ENCODE measurements at places on chromosomes 5 and 9. TPM values are rescaled to one million over a fixed set of nuclear protein-coding genes. Genes with fewer than 3 reads are reported as not detected.

DNA sequence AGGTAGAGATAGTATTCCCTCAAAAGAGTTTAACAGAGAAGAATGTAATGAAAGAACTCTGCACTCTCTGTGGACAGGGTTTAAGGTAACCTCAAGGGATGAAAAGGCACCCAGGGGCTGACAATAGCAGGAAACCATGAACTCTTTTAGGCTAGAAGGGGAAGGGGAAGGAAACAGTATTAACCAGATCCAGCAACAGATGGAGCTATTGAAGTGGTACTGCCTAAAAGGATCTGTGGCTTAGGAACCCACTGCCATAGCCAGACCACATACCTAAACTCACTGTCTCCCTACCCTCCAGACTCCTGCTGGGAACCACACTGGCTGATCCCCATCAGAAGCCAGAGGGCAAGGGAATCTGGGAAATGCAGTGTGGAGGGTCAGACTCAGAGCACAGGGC, 35.5 kb downstream of the PLGRKT start:
- no peak for DNase-seq

- DNase-seq, result no peak
Measured at GRCh38 chr9:117184173-117184572, 230.7 kb downstream of the ASTN2 start.

SLC36A3 gene
- not detected for total RNA-seq

GRCh38 chr5:124949862-124950261, 203.4 kb upstream of the ZNF608 start:
- no peak for DNase-seq

GRCh38 chr5:155489949-155490348, 476.4 kb downstream of the KIF4B start:
- DNase-seq, result no peak

DNA sequence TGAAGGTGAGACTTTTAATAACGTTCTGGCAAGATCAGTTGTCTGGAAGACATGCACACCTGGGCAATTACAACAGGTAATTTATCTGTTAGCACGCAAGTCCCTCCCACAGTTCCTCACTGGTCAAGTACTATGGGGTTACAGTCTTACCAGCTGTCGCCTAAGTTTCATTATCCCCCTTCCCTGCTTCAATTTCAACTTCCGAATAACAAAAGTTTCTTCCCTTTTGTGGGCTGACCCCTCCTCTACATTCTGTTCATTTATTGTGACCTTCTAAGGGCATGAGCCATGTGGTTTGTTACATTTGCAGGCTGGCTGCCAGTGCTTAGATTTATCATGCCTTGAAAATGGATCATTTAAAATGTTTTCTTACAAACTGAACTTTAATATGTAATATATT, 16.5 kb downstream of the GAPT start:
- no peak for DNase-seq

DNA sequence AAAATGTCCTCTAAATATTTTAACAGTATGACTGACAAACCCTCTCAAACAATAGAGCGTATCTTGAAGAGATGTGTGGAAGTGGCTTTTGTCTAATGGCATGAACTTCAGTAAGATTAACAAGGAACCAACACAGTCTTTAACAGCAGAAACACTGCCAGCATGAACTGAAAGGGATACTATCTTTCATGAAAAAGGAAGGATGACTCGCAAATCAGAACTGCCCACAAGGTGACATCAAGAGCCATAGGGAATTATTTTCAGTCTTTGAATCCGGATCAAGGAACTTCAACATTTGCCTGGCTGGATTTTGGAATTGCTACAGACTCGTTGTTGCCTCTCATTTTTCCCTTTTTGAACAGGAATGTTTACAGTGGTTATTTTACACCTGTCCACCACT, 5.1 kb upstream of the HEXB start:
- no peak for DNase-seq

BHMT gene
- total RNA-seq, result 0.28 TPM

GRCh38 chr9:129390541-129390940, 212.5 kb upstream of the IER5L start:
- DNase-seq, result no peak

LCN1 gene
- total RNA-seq, result 2.4 TPM

- no peak for DNase-seq
Measured at GRCh38 chr5:73312872-73313510, 135.6 kb downstream of the FOXD1 start.

- DNase-seq, result no peak
Measured at GRCh38 chr5:125327676-125328075, 581.2 kb upstream of the ZNF608 start.

DNA sequence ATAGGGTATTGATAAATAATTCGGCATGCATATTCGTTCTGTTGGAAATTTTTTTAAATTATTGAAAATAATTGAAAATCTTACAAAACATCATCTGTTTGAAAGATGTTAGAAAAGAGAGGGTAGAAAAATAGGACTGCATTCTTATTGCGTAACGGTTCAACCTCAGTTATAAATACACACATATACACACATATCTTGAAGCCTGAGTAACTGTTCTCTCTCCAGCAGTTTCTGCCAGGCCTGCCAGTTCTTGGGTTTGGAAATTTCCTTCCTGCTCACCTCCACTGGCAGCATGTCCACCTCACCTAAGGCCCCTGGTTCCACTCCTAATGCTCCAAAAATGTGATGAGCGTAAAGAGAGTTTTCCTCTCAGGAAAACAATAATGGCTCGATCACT, 9.1 kb downstream of the SPATA31E1 start:
- DNase-seq, result no peak

GRCh38 chr9:82726424-82727276, 336.3 kb downstream of the RASEF start:
- no peak for DNase-seq

GRCh38 chr5:95646569-95647431, at the start of gene RFESD:
TSS of gene RFESD (plus strand) at chr5:95646777. CDS start at chr5:95652272, 5,495 bp downstream.
- peak; percentile 100 for DNase-seq

TEX48 gene
- total RNA-seq, result not detected

DNA sequence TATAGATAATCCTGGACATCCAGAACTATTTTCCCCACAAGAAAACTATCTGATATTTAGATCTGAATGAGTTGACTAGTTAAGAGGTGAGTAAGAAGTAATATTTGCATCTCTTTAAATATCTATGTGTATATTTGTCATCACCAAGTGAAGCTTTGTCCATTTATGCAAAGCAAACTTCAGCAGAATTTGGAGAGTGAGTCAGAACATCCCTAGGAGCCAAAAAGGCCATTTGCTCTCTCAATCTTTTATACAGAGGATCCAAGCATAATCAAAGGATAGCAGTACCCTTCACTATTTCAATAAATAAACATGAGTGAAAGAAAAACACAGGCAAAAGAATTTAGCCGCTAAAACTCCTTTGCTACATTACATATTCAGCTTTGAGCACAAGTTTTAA, 454.4 kb downstream of the NR2F1-AS1 start:
- DNase-seq, result no peak

IRX2 gene
- total RNA-seq, result 0.38 TPM

DNA sequence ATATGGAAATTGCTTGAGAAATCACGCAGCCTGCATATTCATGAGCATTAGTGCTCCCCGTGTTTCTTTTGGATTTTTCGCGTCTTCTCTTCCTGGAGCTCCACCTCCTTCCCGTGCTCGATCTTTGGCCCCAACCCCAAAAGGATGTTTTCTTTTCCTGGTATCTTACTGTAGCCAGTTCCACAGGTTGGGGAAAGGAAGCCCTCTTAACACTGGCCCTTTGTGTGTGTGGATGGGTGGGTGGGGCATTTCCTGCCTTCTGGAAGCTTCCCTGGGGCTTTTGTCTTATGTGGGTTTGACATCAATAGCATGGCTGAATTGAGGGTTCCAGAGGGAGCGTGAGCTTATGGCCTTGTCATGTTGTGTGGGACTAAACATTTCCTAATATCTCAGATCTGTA, 21.9 kb downstream of the STXBP1 start:
- no peak for DNase-seq

GRCh38 chr5:175765858-175766257, 105.5 kb upstream of the CPLX2 start:
- DNase-seq, result no peak

FCN2 gene
- not detected for total RNA-seq

FBXW5 gene
- 95.0 TPM for total RNA-seq

- DNase-seq, result no peak
Measured at GRCh38 chr5:124477577-124477976, 268.9 kb downstream of the ZNF608 start.

DNA sequence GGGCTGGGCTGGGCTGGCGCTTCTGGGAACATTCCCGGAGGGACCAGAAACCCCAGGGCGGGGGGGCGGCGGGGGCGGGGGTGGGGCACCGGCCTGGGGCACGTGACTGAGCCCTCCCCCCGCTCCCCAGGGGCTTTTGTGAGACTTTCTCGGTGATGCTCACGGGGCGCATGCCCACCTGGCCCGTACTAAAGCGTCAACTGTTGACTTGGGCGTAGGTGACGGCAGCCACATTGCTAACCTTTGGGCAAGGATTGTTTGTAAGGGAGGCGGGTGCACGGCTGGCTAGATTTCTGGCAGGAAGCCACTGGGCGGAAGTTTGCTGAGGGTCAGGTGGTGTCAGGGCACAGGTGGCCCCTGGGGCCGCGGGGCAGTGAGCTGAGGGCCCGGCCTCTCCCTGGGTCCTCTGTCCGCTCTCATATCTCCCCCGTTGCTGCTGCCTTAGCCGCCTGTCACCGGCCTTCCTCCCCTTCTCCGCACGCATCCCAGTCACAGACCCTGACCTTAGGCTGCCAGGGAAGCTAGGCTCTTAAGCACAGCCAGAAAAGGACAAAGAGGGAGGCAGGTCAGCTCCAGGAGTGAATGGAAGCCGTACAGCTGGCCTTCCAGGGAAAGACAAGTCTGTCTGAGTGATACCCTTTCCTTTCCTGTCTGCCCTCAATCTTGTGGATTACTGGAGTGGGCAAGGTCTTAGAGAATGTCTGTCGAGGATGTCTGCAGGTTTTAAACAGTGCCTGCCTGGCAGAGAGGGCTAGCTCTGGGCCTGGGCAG, 812 bp downstream of the CACFD1 start:
- DNase-seq, result no peak

MINAR2 gene
- total RNA-seq, result not detected

CTSV gene
- total RNA-seq, result not detected
